Hippocampal formation (tissue), 2 donors: ENCODE measurements at places on chromosomes 3 and 15.

DNA sequence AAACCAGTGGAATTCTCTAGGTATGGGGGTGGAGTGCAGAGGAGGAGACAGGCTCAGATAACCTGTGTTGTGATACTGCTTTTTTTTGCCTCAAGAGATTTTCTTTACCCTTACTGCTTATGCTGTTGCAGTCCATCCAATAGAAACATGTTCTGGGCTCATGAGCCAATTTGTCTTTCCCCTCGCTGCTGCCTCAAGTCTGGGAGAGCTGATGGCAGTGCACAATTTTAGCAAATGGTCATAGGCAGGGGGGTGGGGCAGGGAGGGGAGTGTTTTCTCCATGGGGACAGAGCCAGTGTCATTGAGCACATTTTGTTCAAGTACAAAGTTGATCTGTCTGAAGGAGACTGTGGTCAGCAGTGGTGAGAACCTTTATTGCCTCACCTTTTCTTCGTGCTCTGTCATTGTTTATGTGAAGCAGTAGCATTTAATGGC lies 134.9 kb downstream of the MBNL1 start:
- no peak for DNase-seq

GRCh38 chr15:90818251-90819210 lies 49.9 kb upstream of the FURIN start:
- DNase-seq: no peak

DNA sequence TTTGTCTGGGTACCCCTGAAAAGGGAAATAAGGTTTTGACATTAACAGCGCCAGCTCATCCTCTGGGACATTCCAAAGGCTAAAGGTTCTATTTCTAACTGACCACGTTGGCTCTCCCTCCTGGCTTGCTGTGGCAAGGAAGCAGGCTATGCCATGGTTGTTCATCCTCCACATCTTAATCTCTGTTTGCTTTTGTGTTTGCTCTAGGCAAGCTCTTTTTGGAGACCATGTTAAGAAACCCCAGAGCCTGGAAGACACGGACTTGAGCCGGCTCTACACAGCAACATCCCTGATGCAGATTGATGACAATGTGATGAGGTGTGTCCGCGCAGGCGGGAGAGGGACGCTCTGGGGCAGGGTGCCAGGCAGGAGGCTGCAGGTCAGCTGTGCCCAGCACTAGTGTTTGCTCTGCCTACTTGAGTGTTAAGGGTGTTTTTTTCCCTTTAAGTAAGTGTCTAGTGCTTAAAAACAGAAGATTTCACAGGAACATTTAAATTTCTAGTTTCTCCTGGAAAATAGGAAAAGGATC lies 33.3 kb downstream of the RLBP1 start:
- DNase-seq: no peak

DNA sequence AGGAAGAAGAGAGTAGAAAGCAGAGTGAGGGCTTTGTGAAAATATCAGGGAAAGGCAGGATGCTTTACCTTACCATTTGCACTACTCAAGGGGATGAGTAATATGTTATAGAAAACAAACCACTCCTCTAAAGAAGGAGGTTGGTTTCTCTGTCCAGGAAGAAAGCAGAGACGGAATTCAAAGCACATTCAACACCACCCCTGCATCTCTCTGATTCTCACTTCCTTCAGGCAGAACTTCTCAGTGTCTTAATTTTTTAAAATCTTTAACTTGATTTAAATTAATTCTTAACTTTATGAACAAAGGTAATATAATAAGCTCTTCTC lies 82.4 kb downstream of the NR2F2 start:
- no peak for DNase-seq
